ENCODE measurements at places on chromosomes 5 and 9.

GRCh38 chr9:85248514-85249312 is 493.0 kb downstream of the AGTPBP1 start:
- DNase-seq, result no peak

- DNase-seq, result no peak
These were observed 266.6 kb downstream of the SMARCA2 start for GRCh38 chr9:2281803-2282185.

- no peak for DNase-seq
These were observed 15.8 kb upstream of the CACFD1 start for GRCh38 chr9:133443982-133444381.

DNA sequence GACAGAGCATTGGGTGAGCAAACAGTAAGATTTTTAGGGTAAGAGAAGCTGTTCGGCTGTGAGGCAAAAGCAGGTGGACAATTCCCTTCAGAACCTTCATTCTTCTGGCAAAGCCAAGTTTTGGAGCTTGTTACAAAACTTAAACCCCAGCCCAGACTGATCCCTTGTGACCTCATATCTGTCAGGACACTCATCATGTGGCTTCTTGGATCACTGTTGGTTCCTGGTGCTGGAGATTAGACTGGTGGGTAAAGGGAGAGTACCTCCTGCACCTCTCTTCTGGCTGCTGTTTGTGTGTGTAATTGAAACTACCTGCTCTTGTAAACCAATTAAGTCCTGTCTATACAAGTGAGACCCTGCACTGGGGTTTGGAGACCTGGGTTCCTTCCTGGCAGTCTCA is 21.0 kb downstream of the LARP1 start:
- DNase-seq, result no peak

GRCh38 chr5:134392301-134392700 is 19.4 kb downstream of the CDKN2AIPNL start:
- DNase-seq, result no peak

GRCh38 chr9:130845901-130846481 is 10.9 kb downstream of the ABL1 start:
- no peak for DNase-seq

GRCh38 chr5:9951865-9952516 is 297.7 kb downstream of the ATPSCKMT start:
- DNase-seq, result no peak

- no peak for DNase-seq
These were observed 109.5 kb upstream of the RAPGEF1 start for GRCh38 chr9:131849391-131849790.

DNA sequence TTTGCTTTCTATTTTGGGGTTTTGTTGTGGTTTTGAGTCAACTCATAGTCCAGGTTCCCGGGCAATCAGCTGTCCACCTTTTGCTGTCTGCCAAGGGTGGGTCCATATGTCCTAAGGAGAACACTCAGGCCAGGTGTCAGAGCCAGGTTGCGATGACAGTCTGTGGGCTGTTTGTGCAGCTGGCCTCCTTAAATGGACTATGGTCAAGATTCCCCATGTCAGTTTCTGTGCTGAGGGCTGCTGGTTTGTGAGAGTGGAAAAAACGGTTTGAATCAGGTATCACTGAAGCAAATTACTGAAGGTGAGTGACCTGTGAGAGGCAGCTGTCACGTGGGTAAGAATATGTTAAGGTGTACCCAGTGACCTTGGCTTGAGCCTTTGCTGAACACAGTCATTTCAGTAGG is 33.0 kb downstream of the SNX30 start:
- DNase-seq, result no peak

GRCh38 chr9:124527781-124528180 is 20.6 kb upstream of the NR5A1 start:
- DNase-seq, result no peak

DNA sequence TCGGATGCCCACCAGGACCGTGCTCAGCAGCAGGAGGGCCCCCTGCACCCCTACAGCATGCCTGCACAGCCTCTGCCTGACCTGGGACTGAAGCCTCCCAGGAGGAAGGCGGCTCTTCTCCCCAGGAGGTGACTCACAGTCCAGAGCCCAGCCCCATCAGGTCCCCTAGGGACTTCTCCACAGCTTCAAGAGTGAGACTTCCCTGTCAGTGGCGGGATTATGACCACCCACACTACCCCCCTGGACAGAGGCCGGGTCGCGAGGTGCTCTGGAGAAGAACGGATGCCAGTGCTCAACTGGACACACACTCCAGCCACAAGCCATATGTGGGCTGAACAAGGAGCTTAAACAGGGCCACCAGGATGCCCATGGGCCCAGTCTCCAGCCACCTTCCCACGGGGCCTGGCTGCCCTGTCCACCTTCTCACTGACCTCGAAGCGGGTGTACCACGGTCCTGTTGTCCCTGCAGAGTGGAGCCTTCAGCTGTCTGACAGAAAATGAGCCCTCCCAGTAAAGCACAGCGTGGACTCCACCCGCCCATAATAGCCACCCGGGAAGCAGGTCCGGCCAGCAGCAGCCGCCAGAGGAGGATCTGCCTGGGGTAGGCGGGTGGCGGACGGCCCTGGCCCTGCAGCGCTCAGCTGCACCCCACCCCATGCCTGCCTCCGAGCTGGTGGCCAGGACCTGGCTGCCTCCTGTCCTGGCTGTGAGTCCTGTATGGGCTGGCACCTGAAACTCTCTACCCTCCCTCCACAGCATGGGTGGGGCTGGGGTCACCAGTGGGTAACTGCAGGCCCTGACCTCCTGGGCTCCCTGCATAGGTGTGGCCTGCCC is 54.7 kb downstream of the SEMA4D start:
- no peak for DNase-seq

DNA sequence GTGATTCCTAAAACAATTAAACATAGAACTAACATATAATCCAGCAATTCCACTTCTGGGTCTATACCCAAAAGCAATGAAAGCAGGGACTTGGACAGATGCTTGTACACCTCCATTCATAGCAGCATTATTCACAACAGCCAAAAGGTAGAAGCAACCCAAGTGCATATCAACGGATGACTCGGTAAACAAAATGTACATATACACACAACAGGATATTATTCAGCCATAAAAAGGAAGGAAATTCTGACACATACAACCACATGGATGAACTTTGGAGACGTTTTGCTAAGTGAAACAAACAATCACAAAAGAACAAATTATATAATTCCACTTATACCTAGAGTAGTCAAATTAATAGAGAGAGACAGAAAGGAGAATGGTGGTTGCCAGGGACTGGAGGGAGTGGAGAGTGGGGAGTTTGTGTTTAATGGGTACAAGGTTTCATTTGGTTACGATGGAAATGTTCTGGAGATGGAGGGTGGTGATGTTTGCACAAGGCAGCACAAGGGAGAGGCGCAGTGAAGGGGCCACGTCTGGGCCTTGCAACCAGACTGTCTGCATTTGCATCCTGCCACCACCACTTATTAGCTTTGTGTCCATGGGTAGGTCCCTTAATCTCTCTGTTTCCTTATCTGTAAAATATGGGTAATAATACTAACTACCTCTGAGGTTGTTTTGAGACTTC is 36.3 kb upstream of the RLN1 start:
- DNase-seq, result no peak

DNA sequence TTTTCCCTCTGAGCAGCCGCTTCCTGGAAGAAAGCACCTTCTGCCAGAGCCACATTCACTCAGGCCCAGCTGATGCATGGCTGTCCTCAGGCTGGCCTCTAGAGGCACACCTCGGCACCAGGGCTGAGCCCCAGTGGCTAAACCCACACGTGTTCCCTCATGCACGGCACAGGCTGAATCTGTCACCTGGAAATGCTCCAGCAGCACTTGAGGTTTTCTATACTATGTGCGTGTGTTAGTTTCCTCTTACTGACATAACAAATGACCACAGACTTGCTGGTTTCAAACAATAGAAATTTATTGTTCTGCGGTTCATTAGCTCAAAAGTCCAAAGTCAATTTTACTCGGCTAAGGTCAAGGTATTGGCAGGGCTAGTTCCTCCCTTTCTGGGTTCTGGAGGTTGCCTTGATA is 141.4 kb downstream of the LRRC70 start:
- DNase-seq, result no peak

- DNase-seq, result no peak
These were observed 418.4 kb upstream of the SGCD start for GRCh38 chr5:155908543-155908942.

DNA sequence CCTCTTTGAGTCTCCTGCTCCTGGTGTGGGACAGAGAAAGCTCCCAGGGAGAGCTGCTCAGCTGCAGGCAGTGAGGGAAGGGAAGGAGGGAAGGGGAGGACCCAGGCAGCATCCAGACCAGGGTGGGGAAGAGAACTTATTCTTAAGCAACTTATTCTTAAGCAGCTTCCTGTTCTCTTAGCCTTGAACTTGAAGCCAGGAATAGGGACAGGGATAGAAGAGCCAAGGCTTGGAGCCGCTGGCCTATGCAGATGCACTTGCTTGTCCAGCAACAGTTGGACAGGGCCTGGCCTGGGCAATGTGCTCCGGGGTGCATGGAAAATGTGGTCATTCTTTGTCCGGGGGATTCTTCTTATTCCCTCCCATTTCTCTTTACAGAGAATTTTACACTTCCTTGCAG is 31.4 kb upstream of the SPTLC1 start:
- no peak for DNase-seq

- DNase-seq, result no peak
These were observed 62.8 kb upstream of the LMX1B start for GRCh38 chr9:126550891-126551351.

GRCh38 chr5:147327421-147327820 is 92.6 kb downstream of the STK32A start:
- no peak for DNase-seq

DNA sequence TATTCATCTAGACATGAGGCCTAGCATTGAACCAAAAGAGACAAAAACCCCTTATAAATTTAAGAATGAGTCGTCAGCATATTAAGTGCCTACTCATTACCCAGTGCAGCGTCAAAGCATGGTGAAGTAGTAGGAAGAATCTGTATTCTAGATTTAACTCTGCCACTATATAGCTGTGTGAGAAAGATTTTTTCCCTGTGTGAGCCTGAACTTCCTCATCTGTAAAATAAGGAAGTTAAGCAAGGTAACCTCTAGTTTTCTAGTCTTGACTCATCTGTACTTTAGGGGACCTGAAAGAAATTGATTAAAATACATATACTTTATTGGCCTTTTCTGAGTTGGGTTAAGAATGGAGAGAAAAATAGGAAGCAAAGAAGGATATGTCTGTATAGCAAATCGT is 82.1 kb upstream of the RUSC2 start:
- DNase-seq, result no peak

- no peak for DNase-seq
These were observed 160.9 kb upstream of the PIK3R1 start for GRCh38 chr5:68054638-68055037.

DNA sequence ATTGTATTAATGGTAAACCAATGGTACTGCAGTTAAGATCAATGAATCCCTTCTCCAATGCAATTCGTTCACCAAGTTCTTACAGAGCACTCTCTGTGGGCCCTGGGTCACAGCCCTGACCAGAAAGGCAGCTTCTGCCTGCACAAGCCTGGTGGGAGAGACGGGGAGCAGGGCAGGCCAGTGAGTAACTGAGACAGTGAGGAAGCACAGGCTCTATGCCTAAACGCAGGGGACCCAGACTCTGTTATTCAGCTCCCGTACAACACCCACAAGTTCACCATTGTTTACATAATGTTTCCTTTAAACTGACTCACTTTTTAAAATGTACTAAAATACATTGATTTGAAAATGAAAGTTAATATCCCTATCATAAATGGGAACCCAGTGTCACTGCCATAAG is 40.5 kb upstream of the CTSL start:
- no peak for DNase-seq

DNA sequence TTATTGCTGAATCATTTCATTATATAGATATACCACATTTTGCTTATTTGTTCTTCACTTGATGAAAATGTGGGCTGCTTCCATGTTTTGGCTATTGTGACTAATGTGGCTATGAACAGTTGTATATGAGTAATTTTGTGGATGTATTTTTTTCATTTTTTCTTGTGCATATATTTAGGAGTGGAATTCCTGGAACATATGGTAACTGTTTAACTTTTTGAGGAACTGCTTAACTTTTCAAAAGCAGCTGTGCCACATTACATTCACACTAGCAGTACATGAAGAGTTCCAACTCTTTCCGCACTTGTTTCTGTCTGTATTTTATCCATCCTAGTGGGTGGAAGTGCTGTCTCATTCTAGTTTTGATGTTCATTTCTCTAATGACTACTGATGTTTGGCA is 67.8 kb downstream of the JAK2 start:
- no peak for DNase-seq

DNA sequence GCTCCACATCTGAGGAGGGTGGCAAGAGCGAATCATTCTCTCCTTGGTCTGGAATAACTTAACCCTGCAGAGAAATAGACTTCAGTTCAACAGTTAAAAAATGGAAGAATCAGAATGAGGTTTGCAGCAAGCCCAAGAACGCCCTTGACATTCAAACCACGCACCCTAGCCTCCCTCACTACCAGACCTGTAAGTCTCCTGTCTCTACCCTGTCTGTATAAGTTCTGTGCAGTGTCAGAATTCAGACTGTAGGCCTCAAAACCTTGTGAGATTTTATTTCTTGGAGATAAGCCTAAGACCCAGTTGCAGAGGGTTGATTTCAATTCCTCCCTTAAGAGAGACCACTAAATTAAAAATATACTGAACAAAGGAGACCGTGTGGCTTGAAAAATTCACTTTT is 35.8 kb upstream of the PLPP1 start:
- DNase-seq, result no peak

DNA sequence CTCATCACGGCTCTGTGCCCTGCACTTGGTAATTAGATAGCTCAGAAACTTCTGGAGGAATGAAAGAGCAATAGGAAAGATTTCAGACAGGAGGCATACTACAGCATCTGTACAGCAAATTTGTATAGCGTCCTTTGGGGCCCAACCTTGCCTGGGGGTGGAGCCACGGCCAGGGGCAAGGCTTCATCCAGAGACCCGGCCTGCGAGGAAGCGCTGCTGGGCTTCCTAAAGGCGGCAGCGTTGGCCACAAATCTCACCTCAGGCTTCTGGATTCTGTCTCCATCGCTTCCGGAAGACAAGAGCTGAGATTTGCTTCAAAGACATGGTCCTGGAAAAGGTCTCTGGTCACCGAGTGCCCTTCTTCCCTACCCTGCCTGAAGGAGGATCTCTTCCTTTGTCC is 12.2 kb upstream of the SPATA31D1 start:
- no peak for DNase-seq

GRCh38 chr9:89519366-89519805 is 21.5 kb upstream of the SEMA4D start:
- no peak for DNase-seq

GRCh38 chr9:85157772-85158171 is 488.2 kb downstream of the NTRK2 start:
- DNase-seq, result no peak

DNA sequence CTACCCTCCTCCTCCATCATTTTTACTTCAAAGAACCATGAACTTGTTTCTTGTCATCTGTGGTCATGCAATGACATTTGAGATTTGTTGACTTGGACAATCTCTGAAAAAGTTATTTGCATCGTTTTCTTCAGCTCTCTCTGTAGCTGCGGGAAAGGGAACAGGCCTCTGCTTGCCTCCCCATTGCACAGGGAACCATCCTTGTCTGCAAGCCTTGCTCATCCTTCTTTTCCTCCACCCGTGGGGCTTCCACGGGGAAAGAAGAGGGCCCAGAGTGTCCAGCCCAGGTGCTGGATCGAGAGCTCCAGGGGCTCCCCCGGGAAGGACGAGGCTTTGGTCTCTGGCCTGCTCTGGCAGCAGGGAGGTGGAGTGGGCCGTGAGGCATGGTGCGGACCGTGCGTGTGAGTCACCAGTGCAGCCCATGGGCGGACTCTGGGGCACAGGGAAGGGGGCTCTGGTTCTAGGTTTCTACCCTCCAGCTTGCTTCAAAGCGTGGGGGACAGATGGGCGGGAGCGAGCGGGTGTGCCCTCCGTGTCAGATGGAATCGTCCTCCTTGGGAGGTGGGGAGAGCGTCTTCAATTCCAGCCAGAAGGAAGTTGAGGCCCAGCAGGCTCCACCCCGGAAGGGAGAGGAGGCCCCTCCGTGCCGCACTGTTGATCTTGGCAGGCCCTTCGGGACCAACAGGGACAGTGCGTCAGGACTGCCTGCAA is 6.0 kb upstream of the IRX4 start:
- no peak for DNase-seq
